Fibroblast of mammary gland (primary cell): ENCODE measurements at places on chromosomes 2 and 18.

- DNase-seq: no peak
Measured at GRCh38 chr2:283996-284794, 3.7 kb downstream of the ALKAL2 start.

DNA sequence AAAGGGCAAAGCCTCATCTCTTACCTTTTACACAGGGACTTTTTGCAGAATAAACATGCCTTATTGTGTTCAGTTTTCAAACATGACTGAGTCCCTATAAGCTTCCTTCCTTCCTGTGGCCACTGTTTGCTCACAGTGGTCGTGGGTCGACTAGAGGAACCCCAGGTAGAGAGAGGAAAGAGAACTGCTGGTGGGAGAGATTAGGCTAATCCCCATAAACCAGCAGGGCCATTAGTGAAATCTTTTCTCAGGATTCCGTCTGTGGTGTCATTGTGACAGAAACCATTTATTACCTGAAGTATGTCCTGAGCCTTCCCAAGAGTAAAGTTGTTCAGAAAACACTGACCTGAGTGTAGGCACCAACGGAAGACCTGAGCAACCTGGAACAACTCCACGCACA, 21.3 kb upstream of the BOD1L2 start:
- DNase-seq: no peak

DNA sequence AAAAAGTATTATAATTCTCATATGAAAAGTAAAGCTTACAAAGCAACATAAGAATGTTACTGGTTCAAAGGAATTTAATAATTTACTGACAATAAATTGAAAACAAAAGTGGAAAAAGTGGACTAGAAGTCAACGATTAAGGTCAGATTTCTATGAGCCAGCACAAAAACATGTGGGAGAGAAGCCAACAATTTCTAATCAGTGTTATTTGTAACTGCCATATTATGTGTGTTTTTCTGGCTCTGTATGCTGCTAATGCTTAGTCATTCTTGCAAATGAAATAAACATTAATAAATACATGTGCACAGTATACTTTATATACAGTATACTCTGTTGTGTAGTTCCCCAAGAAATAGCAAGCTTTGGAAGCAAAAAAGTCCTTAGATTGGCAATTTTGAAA, 301.3 kb upstream of the RGPD4 start:
- peak; percentile 88 for DNase-seq

GRCh38 chr18:52844323-52844722, 504.3 kb downstream of the DCC start:
- DNase-seq: no peak

DNA sequence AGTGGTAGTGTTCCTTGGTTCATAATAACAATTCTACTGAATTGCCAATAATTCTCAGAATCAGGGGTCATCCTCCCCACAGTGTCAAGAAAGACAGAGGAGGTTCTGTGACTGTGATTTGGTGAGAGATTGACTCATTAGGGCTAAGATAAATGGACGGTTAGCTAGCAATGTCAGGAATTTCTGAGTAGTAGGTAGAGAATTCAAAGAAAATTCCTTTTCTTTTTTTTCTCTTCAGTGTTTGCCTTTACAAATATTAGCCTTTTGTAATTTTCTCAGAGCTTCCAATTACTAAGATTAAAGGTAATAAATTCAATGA, 16.8 kb upstream of the CRIM1 start:
- no peak for DNase-seq

- DNase-seq: peak; percentile 56
Measured at GRCh38 chr2:197184959-197185586, 125.5 kb downstream of the ANKRD44 start.
